ENCODE measurements at places on chromosomes 12 and 14.

DNA sequence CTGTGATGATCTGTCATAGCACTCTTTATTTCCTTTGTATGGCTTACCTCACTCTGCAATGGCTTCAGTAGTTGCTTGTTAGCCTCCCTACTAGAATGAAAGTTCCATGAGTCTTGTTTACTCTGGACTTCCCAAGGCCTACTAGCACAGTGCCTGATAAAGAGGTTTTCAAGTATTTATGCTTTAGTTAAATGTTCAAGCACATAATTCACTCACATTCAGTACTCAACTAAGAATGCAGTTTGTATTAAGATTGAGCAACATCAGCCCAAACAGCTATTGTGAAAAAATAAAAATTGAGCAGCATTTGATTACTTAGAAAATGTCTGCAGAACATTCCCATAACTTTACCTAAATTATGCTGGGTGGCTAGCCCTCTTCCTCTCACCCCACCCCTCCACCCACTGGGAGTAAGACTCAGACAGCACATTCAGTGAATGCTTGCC, 158.9 kb upstream of the AMIGO2 start:
- DNase-seq, result peak; percentile 58

GRCh38 chr14:74955229-74956026, at the start of gene PGF:
PGF (minus strand) TSS chr14:74955597; CDS start chr14:74955242, 355 bp downstream.
- DNase-seq, result no peak

GRCh38 chr12:105278043-105278697, 42.2 kb upstream of the APPL2 start:
- DNase-seq, result peak; percentile 49

GRCh38 chr14:68589447-68590200, 203.2 kb downstream of the ZFP36L1 start:
- peak; percentile 97 for DNase-seq

DNA sequence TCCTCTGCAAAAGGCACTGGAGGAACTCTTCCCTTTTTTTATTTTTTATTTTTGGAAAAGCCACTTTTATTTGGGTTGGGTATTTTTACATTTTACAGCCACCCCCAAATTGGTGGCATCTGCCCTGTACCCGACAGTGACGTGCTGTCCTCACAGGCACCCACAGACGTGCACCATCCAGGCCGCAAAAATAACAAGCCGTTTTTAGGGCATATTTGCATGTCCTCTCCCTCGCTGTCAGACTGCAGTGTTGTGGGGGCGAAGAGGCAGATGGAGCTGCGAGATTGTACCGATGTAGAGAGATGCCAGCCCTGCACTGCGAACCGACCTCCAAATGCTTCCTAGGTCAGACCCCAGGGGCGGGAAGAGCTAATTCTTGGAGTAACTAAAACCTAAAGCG, 12.2 kb downstream of the JDP2 start:
- no peak for DNase-seq

GRCh38 chr12:116012757-116013156, 264.7 kb downstream of the MED13L start:
- no peak for DNase-seq

DNA sequence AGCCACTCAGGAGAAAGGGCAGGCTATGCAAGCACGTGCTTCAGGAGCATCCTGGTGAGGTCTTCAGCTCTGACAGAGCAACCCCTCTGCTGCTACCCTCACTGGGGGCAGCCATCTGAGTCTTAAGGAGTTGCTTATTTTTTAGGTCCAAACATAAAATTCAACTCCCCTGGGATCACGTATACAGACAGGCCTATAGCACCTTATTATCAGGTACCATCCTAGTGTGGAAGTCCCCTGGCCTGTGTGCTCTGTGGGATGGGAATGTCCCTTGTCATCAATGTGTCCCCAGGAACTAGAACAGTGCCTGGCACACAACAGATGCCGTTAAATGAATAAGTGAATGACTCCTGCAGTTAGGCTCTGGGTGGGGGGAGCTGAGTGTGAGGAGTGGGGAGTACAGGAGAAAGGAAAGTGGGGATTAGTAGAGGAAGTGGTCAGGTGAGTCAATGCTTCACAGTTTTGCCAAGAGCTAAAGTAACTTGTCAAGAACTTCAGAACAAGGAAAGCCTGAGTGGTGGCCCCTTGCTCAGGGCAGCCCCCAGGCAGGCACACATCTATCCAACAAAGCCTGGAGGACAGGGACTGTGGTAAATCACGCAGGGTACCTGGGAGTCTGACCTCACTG, 33.5 kb downstream of the DAD1 start:
- no peak for DNase-seq

GRCh38 chr14:89015016-89015415, 190.6 kb downstream of the TTC8 start:
- peak; percentile 30 for DNase-seq

- DNase-seq, result peak; percentile 70
These were observed 338.9 kb downstream of the AEBP2 start for GRCh38 chr12:19778172-19778571.

GRCh38 chr12:129911428-129912049, 7.7 kb upstream of the TMEM132D start:
- DNase-seq, result no peak

DNA sequence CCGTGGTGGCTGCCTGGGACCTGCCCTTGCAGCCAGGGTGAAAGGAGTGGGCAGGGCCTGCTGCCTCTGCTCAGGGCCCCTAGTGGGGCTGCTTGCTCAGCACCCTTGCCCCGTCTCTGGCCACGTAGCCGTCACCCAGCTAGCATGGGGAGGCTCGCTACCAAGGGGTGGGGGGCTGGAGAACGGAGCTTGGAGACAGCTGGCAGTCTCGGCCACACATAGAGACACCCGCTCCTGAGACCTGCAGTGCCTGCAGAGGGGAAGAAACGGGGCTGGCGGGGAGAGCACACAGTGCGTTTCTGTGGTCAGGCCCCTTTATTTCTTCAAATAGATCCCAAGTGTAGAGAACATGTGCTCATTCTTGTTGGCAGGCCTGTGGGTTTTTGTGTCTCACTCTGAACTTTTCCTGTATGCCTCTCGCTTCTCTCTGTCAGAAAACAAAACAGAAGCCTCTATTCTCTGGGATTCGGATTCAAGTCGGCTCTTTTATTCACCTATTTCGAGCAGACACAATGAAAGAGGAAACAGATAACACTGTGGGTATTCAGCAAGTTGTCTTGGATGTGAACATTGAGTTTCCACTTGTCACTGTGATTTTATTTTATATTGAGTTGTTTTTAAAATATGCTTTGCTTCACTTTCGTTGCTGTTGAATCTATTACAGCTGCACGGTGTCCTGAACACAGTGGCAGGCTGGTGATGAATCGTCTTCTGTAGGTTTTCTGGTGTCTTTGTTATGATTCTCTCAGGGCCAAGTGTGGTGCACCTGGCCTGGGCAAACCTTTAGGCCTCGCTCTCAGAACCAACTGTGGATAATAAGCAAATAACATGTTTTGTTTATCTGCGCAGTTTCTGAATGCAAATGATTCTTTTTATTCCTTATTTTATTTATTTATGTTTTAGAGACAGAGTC, 26.5 kb downstream of the PACS2 start:
- peak; percentile 46 for DNase-seq

DNA sequence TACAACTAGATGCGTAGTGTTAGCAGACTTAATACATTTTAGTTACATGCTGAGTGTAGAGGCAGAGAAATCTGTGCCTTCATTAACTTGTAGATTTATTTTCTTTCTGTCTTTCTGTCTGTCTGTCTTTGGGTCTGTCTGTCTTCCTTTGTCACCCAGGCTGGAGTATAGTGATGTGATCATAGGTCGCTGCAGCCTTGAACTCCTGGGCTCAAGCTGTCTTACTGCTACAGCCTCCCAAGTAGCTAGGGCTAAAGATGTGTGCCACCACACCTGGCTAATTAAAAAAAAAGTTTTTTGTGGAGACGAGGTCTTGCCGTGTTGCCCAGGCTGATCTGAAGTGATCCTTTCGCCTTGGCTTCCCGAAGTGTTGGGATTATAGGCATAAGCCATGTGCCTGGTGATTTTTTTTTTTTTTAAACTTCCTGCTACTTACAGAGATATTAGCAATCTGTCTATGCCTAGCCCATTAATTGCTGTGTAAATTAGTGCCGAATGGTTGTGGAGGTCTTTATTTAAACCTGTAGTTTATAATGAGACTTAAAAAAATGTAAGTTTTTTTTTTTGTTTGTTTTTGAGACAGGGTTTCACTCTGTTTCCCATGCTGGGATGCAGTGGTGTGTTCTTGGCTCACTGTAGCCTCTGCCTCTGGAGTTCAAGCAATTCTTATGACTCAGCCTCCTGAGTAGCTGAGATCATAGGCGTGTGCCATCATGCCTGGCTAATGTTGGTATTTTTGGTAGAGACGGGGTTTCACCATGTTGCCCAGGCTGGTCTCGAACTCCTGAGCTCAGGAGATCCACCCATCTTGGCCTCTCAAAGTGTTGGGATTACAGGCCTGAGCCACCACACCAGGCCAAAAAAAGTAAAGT, 22.8 kb downstream of the ERC1 start:
- peak; percentile 82 for DNase-seq

GRCh38 chr12:89663577-89664357, 44.9 kb downstream of the ATP2B1 start:
- DNase-seq, result peak; percentile 65

DNA sequence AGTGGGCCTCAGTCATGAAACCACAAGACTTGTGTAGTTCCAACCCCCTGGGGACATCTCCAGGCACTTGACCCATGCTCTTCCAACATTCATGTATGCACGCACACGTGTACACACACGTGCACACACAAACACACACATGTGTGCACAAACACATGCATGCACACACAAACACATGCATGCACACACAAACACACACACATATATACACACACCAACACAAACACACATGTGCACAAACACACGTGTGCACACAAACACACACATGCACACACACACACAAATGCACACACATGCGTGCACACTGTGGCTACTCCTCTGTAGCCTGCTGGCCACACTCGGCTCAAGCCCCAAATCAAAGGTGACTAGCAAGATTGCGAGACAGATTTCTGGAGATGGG, 22.8 kb downstream of the BDKRB2 start:
- DNase-seq, result no peak

- no peak for DNase-seq
These were observed 908.8 kb downstream of the VRK1 start for GRCh38 chr14:97705976-97706375.

- DNase-seq, result no peak
These were observed 113.4 kb downstream of the CAPZA3 start for GRCh38 chr12:18851271-18851670.

GRCh38 chr12:123063535-123063934, 83.1 kb downstream of the ARL6IP4 start:
- DNase-seq, result no peak

DNA sequence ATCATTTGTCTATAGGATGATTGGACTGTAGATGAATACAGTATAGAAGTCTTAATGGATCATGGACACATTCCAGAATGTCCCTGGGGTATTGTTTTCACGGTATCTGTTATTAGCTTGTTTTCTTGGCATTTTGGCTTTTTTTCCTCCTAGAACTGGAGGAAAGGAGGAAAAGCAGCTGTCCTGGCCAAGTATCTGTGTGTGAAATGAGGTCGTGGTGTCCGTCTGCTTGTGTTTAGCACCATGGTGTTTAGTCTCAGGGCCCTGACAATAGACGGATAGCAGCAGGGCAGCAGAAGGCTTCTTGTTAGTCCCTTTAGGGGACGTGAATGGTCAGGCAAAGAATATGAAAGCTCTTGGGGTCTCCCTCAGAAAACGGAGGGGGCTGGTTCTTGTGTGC, 21.2 kb downstream of the FGF6 start:
- no peak for DNase-seq

DNA sequence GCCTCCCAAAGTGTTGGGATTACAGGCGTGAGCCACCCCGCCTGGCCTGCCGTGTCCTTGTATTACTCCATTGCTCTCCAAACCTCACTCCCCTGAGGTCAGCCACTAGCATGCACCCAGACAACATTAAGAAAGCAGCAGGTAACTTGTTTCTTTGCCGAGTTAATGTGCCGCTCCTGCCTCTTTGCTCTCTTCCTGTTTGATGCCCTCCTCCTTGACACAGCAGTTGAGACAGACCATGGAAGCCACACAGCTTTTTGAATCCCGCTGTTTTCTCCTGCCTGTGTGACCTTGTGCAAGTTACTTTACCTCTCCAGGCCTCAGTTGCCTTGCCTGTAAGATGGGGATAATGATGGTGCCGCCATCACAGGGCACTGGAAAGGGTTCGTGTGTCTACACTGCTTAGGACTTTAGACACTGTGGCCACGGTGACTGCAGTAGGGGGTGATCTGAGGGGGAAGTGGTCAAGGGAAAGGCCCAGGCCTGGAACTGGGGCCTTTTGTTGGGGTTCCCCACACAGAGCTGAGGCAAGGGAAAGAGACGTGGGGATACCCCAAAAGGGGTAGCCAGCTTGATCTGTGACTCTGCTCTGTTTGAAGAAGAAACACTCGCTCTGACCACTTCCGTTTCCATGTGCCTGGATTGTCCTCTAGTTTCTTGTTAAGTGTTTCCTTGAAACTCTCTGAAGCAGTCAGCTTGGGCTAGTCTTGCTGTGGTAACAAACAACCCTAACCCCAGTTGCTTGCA, 69.3 kb downstream of the RIN3 start:
- no peak for DNase-seq

DNA sequence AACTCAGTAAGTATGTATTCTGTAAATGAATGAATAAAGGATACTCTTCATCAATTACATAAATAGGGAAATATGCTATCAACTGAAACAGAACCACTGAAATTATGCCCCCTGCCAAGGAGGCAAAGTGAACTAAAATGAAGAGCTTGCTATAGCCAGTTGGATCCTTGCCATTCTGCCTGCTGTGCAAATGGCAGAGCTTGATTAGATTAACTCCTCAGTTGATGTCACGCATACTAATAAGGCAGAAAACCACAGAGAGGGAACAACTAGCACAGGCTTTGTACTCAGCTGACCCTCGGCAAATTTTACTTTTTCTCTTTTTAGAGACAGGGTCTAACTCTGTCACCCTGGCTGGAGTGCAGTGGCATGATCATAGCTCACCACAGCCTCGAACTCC, 36.7 kb upstream of the FERMT2 start:
- DNase-seq, result no peak

DNA sequence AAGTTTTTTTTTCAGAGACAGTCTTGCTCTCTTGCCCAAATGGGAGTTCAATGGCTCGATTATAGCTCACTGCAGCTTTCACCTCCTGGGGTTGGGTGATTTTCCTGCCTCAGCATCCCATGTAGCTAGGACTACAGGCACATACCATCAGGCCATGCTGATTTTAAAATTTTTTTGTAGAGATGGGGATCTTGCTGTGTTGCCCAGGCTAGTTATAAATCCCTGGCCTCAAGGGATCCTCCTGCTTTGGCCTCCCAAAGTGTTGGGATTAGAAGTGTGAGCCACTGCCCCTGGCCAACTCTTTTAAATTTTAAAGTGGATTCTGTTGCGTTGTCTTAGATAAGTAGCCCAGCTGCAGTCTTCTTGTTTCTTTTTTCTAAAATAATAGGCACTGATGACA, 115.8 kb downstream of the RAD51B start:
- DNase-seq, result no peak

- no peak for DNase-seq
These were observed 68.7 kb upstream of the PTCSC3 start for GRCh38 chr14:36245223-36245622.

Measured in fibroblast of the aortic adventitia (primary cell).